T-cell (primary cell): ENCODE measurements at places on chromosomes 12 and 14. TPM values are rescaled to one million over a fixed set of nuclear protein-coding genes. Genes with fewer than 3 reads are reported as not detected.

HOXC13 gene
- total RNA-seq: not detected

BMAL2 gene
- 0.76 TPM for total RNA-seq

DNA sequence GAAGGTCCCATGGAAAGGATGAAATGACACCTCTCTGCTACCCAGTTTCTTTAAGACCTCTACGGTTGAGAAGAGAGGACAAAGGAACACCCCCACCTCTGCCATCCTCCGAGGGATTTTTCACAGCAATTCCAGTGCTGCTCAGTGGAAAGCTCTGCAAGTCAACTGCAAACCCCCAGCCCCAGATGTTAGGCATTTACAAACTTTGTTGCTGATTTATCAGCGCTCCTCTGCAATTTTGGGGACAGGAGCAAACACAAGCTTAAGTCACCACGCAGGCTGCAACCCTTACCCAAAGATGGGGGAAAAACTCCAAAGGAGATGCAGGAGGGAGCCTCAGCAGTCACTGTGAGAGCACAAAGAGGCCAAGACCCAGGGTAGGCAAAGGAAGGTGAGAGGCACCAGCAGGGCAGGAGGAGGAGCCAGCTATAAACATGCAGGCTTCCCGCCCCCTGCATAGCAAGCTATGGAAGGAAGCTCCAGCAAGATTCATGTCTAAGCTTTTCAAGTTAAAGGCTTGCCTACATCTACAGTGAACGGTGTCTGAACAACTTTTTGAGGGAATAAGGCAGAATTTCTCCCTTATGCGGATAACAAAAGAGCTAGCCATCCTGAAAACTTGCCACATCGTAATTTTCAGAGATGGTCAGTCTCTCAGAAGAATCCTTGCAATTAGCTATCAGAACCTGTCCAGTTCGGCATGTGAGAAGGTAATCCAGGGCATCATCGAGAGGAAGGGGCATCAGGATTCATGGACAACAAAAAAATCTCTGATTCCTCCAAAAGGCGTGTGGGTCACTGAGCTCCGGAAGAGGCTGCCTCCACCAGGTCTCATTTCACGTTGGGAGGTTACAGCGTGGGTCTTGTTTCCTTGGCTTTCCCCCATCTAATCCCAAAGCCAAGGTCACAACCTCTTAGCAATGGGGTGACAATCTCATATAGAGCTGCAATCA, 3.9 kb downstream of the CTDSP2 start:
- DNase-seq: peak; percentile 49

DNA sequence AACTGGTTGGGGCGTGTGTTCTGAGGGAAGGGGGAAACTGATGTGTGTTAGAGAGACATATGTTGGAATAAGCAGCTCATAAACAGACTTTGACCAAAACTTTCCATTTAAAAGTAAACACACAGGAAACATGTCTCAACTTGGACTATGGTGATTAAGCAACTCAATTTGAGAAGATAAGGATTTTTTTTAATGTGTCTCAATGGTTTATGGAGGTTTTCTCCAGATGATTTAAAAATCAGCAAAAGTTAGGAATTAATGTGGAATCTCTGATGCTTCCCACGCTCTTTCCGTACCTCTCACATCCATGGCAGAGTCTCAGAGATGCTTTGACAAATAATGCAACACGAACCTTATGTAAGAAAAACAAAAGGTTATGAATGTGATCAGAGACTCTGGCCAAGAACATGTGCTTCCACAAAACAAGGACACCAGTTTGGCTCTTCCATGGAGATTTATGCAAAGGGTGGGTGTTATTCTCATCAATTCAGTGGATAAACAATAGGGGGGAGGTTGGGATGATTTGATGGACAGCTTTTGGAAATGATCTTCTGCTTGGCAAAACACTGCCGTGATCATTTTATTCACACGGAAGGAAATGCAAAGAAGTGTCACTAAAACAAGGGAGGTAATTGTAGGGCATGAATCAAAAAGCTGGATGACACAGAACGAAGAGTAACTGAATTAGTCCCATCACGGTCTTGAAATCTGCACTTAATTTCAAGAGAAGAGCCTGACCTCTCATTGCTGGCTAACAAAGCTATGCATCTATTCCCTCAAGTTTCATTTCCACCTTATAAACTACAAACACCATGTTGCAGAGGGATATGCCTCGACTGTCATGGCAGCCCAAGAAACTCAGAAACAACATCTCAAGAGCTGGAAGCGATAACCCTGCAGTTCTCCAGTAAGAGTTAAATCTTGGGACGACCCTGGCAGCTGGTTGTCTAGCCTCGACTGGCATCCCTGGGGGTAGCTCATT, 76.5 kb downstream of the FOXN3 start:
- DNase-seq: no peak

DNA sequence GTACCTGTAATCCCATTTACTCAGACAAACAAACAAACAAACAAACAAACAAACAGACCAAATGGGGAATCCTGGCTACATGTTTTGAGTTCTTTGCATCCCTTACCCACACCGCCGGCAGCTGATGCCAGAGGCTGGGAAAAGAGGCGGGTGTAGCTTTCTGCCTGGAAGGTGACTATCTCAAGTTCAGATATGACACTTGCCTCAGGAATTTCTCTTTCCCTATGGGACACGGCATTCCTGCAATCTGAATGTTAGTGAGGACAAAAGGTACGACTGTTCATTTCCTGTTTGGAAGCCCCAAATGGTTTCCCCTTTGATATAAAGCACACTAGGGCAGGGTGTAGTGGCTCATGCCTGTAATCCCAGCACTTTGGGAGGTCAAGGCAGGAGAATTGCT, 2.9 kb downstream of the MYL2 start:
- DNase-seq: no peak

- DNase-seq: no peak
Observed at GRCh38 chr14:102985665-102986064, 63.2 kb downstream of the AMN start.
